ENCODE measurements at places on chromosomes 3 and 15.
A peak's percentile ranks its signal among the peaks of the same experiment; 100 is the strongest.

- DNase-seq, result no peak
Observed at GRCh38 chr3:156694536-156694935, 20.1 kb downstream of the TIPARP start.

- DNase-seq, result no peak
Observed at GRCh38 chr3:148883163-148883562, 18.1 kb downstream of the CPA3 start.

GRCh38 chr3:37135561-37135960, 38.8 kb downstream of the LRRFIP2 start:
- DNase-seq, result no peak

- DNase-seq, result no peak
Observed at GRCh38 chr15:58065445-58066041, at the start of gene ALDH1A2. TSS of gene ALDH1A2 (minus strand) at chr15:58065711. CDS start at chr15:58065650, 61 bp downstream.

DNA sequence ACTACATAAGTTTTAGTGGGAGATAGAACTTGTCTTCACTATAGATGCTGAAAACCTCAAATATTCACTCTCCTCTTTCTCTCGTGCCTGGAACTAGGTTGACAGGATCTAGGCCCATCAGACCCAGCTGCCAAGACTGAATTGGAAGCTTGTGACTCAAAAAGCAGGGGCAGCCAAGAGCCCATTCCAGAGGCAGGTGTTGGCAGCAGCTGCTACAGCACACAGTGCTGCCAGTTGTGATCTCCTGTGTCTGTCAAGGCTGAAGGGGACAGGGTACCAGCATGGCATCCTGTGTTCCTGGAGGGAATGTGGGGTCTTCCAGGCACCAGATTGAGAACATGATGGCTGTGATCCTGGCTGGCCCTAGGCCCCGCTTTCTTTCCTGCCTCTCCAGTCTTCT, 92.5 kb upstream of the MB21D2 start:
- no peak for DNase-seq

DNA sequence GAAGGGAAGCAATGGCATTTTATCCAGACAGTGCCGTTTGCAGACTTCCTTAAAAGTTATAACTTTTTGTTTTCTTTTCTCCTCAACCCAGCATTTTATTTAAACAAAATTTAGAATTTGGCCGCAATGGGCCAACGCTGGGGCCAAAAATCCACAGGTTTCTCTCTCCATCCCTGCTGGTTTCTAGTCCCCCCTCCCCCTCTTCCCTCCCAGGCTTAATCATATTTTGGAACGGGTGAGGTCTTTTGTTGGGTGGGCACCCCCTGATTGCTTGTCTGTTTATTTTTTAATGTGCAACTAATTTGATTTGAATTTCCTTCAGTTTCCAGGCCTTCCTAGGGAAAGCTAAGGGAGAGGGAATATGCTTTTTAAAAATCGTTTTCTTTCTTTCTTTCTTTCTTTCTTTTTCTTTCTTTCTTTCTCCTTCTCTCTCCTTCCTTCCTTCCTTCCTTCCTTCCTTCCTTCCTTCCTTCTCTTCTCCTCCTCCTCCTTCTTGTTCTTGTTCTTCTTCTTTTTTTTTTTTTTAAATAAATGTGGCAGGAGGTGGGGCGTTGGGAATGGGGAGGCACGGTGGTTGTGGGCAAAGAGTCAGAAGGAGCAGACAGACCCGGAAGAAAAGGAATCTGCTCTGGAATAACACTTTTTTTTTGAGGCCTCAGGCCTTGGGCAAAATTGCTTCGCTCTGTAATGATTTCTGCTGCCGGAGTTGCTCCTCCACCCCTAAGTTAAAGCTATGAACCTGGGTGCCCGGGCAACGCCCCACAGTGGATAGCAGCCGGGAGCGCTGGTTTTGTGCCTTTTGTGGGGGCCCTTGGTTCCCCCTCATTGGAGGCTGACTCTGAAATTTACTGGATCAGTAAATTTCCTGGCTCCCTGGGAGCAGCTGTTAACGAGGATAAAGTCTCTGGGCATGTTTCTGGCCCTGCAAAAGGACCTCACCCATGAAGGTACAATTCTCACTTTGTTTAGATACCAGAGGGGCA, 1.9 kb downstream of the FNDC3B start:
- no peak for DNase-seq

- DNase-seq, result peak; percentile 55
Observed at GRCh38 chr15:52078876-52079700, 33.5 kb downstream of the BCL2L10 start.

DNA sequence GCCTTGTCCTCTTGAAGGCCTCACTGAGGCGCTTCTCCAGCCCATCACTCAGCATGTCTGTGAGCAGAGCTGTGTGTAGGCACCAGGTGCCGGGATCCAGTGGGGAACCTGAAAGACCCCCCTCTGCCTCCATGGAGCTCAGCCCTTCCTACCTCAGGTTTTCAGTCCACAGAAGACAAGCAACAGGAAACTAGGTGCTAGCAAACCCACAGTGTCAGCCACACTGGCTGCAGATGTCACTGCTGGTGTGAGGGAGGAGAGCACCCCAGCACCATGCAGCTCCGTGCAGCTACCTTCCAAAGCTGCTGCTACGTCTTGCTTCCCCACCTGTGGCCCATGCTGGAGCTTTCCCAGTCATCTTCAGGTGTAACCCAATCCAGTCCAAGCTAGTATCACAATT, 17.9 kb downstream of the PSTPIP1 start:
- peak; percentile 42 for DNase-seq

- no peak for DNase-seq
Observed at GRCh38 chr3:72336821-72337479, 511.3 kb downstream of the SHQ1 start.

GRCh38 chr15:77028451-77029165, 33.7 kb downstream of the PSTPIP1 start:
- DNase-seq, result no peak

DNA sequence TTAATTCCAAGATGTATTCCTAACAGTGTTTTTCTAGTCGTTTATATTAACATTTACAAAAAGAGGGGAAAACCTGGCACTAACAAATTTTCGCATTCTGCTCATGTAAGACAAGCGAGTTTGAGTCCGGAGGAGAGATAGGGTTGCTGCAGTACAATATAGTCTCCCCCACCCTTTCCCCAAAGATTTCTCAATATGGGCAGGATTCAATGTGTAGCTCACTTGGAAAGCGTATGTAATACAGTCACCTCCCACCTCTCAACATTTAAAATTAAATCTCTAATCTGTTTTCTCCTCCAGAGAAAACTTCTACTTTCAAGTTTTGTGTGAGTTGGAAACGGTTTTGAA, 57.9 kb downstream of the CMSS1 start:
- no peak for DNase-seq

All from effector memory CD4-positive, alpha-beta T cell (primary cell).